Stimulated activated CD8-positive, alpha-beta memory T cell treated with anti-CD3 and anti-CD28 coated beads, Interleukin-4, amount 100 ng/mL, for 48 hours (primary cell): ENCODE measurements at places on chromosomes 2 and 18.

DNA sequence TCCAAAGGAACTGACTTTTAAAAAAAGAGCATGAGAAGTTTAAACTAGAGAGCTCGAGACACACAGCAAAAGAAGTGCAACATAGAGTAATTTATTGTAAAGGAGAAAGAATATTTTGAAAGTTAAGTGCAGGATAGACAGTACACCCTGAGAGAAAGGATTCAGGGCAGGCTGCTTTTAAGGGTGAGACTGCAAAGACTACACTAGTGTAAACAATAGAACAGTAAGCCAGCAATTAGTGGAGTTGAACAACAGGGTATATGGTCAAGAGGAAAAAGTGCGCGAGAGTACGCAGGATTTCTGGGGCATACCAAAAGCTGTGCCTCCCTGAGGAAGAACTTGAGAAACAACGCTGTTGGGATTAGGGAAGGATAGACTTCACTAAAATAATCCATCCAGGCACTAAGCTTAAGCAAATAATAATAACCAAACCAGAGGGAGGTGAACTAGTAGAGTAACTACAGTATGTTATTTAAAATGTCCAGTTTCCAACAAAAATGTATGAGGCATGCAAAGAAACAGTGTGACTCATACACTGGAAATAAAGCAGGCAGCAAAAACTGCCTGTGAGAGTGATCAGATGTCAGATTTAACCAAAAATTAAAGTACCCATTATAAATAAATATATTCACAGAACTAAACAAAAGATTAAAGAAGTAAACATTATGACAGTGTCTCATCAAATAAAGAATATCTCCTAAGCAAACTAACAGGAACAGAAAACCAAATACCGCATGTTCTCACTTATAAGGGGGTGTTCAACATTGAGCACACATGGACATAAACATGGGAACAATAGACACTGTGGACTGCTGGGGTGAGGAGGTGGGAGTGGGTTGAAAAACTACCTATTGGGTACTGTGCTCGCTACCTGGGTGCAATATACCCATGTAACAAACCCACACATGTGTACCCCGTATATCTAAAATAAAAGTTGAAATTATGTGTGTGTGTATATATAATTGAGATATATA is 40.5 kb upstream of the EMILIN2 start:
- no peak for DNase-seq

- no peak for DNase-seq
Observed at GRCh38 chr2:61471905-61472805, 1.3 kb upstream of the USP34 start.

- peak; percentile 94 for DNase-seq
Observed at GRCh38 chr2:44087036-44087713, 81.5 kb upstream of the PPM1B start.

DNA sequence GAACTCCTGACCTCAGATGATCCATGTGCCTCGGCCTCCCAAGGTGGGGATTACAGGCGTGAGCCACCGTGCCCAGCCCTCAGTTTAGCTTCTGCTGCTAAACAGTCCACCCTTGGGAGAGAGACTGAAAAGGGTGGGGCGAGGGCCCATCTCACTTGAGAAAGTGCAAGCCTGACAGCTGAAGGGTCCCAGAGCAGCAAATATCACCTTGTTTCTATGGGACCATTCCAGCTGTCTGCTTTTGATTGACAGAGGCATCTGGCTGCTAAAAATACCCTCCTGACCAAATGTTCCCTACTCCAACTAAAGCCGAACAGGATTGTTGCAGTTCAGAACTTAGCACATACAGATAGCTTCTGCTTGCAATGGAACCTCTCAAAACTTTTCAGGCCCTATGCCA is 436 bp upstream of the SMYD1 start:
- no peak for DNase-seq

GRCh38 chr2:133789743-133790142 is 221.5 kb upstream of the NCKAP5 start:
- DNase-seq = no peak

DNA sequence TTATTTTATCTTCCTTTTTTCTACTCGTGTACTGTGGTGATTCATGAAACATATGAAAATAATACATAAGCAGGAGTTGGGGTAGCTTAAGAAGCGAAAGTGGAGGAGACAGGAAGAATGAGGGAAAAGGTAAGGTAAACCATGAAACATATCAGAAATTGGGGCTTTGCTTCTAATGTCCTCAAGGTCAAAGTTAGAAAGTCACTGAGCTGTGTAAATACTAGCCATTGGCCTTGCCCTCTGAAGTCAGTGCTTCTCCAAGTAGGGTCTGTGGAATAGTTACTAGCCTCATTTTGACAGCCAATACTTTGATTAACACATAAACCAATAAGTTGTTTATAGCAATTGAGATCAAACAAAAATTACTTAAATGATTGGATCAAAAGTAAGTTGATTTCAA is 117.2 kb downstream of the MAP4K4 start:
- no peak for DNase-seq

GRCh38 chr2:28906376-28906775 is 11.9 kb downstream of the WDR43 start:
- DNase-seq = no peak
